ENCODE measurements at places on chromosomes 11 and 22.

DNA sequence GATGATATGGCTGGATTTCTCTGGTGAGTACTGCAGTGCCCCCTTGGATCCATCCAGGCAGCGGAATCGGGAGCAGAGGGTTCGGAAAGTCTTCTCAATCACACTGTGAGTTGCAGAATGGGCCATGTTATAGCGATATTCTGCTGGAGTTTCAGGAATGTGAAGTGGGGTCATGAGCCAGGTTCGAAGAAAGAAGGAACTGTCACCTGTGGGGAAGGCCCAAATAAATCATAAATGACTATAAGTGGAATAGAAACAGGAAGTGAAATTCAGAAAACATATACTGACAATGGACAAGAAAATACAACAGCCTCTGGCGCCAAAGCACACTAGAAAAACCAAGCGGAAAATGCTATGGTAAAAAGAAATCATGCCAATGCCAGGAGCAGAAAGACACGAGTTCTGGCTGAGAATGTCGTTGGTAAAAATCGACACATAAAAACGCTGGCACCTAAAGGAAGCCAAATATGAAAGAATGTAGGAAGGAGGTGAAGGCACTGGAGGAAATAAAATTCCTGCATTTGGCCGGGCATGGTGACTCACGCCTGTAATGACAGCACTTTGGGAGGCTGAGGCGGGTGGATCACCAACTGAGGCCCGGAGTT lies 10.0 kb upstream of the AMBRA1 start:
- no peak for DNase-seq

DNA sequence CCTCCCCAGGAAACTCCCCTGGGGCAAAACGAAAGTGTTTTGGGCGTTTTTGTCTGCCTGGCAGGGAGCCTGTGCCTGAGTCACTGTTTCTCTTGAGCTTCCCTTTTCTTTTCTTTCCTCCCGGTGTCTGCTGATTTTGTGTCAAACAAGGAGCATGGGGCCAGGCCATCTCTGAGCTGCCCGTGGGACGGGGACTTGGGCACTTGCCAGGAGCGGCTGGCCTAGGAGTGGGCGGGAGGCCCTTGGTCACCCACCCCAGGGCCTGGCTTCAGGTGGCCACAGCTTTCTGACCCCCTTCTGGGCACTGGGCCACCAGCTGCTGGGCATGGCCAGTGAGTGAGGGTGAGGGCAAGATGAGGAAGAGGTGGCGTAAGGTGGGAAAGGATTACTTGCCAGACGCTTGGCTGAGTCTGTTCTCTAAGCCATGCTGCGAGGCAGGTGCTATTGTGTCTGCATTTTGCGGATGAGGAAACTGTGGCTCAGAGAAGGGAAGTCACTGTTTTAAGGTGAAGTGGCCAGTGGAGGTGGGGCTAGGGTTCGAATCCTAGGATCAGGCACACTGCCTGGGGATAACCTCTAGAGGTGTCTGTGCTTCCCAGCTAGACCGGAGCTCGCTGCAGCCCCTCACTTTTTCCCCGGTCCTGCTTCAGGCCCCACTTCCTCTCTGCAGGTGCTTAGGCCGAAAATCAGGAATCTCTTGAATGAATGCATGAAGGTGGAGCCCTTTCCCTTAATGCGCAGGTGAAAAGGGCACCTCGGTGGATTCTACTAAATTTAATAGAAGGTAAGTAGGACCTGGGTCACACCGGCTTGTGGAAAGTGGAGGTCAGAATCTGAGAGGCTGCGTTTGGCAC lies 7.8 kb upstream of the NFAM1 start:
- DNase-seq, result peak; percentile 35

DNA sequence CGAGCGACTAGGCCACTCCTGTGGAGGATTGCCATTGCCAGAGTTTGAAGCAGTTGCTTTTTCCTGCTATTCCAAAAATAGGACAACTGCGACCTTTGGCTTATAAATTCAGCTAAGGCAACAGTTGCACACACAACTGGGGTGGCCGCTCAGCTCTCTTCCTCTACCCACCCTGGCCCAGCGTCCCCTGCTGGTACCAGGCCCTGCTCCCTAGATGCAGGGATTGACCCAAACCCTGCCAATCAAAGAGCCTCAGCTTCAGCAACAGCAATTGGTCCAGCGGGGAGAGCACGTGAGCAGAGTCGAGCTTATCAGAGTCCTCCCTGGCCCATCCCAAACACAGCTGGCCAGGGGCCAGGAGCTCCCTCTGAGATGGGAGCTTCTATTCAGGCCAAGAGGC lies 22.0 kb upstream of the CABP2 start:
- peak; percentile 89 for DNase-seq

- no peak for DNase-seq
These were observed 709.4 kb upstream of the KIRREL3 start for GRCh38 chr11:127709960-127710359.

DNA sequence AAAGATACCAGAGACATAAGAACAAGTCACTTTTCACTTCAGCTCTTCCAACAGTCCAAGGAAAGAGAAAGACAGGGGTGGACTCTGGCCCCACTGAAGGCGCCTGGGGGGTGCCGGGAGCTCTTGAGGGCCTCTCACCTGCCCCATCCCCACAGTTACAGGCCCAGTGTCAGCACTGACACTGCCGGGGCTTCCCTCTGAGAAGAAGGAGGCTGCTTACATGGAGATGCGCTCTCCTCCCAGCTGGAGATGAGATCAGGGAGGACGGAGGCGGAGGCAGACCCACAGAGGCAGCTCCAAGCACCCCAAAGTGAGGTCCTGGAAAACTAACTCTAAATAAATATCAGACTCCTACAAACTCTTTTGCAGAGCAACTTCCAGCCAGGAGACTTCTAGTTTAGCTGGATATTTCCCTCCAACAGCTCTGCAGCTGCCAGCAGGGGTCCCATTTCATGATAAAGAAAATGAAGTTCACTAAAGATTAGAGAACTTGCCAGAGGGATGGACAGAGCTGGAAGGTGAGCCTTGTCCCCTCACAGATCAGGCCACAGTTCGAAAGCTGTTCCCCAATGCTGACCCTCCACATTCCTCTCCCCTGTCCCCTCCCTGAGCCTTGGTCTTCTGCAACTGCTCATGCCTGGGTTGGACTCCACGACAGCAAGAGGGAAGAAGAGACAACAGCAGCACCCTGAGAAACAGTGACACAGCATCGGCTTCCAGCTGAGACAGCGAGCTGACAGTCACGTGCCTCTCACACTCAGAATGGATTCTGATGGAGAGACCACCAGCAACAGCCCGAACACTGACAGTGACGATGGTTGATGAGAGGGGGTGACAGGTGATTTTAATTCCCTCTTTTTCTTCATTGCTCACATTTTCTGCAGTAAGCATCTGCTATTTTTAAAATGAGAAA lies 5.8 kb downstream of the CARS1 start:
- DNase-seq, result no peak

DNA sequence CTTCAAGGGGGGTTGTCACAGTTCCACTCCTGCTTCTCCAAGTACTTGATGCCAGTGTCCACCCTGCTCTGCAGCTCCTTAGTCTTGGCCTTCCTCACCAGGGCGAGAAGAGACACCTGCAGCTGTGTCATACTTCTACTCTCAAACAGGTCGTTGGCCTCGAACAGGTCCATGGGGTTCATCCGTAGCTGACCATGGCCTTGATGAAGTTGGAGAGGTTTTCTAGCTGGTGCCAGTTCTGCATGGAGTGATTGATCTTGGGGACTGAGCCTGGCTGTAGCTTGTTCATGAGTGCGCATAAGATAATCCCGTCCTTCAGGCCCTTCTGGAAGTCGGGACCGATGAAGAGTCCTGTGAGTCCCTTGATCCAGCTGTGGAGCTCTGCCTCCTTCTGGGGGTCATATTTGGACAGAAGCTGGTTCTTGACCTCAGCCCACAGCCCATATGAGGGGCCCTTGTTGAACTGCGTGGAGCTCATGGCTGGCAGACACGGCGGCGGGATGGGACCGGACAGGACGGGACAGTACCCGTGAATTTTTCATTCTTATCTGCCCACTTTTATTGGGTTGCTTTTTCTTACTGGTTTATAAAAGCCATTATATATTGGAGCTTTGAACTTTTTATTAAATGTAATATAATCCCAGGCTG lies 33.4 kb upstream of the HORMAD2 start:
- DNase-seq, result no peak

GRCh38 chr11:95306123-95306522 lies 75.1 kb upstream of the SESN3 start:
- DNase-seq, result no peak

GRCh38 chr11:67646535-67647336 lies 3.8 kb downstream of the ACY3 start:
- peak; percentile 79 for DNase-seq

DNA sequence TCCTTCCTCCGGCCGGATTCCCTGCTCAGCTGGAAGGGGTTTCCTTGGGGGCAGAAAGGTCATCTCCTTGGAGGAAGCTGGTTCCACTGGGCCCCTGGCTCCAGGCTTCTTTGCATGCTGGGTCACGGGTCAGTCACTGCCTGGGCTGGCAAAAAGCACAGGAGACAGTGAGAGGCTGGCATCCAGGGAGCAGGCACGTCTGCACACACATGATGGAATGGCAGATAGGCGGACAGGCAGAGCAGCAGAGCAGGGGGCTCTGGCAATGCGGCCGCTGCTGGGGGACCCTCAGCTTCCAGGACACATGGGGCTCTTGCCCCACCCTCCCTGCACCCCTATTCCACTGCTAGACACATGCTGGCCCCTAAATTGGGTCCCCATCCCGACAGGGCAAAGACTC lies 40.4 kb downstream of the C11orf58 start:
- DNase-seq, result no peak

GRCh38 chr11:94739331-94739730 lies 28.8 kb upstream of the AMOTL1 start:
- DNase-seq, result no peak

DNA sequence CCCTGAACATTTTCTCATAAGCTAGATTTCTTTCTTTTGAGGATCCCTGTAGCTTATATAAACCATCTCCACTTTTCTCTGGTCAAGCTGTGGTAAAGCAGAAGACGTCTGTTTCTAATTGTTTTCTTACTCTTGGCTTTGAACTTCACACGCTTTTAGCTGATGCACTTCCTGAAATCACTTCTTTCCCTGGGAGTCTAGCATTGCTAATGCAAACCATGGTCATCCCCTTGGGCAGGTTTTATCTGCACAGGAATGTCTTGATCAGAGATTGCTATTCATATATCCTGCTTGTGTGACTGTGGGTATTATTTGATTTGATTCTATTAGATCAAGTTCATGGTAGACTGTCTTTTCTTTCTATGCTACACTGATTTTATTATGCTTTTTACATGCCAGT lies 199.2 kb upstream of the POU2AF2 start:
- no peak for DNase-seq

GRCh38 chr11:48004456-48004855 lies 24.1 kb downstream of the PTPRJ start:
- no peak for DNase-seq

GRCh38 chr22:21571679-21572078 lies 4.2 kb downstream of the UBE2L3 start:
- DNase-seq, result no peak

GRCh38 chr22:34111210-34111824 lies 191.0 kb upstream of the LARGE1 start:
- DNase-seq, result peak; percentile 22

GRCh38 chr22:26892166-26893041 lies 235.0 kb downstream of the MIAT start:
- DNase-seq, result peak; percentile 34

DNA sequence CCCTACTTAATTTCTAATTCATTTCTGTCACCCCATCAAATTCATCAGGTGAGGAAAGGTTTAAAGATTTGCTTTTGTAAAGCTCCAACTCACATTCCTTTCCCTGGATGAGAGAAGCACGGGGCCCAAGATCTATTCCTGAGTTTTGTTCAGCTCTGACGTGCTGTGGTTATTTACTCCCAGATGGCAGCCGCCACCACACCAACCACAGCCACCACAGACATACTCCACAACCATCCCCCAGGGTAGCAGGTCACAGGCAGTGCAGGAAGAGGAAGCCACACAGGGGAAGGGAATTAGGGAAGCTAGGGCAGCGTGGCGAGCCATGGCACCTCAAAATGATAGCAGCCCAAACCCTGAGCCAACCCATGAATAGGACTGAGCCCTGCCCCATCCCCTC lies 63.5 kb upstream of the CSNK2A3 start:
- DNase-seq, result peak; percentile 19

- no peak for DNase-seq
These were observed 52.8 kb upstream of the CCDC188 start for GRCh38 chr22:20203552-20204201.

DNA sequence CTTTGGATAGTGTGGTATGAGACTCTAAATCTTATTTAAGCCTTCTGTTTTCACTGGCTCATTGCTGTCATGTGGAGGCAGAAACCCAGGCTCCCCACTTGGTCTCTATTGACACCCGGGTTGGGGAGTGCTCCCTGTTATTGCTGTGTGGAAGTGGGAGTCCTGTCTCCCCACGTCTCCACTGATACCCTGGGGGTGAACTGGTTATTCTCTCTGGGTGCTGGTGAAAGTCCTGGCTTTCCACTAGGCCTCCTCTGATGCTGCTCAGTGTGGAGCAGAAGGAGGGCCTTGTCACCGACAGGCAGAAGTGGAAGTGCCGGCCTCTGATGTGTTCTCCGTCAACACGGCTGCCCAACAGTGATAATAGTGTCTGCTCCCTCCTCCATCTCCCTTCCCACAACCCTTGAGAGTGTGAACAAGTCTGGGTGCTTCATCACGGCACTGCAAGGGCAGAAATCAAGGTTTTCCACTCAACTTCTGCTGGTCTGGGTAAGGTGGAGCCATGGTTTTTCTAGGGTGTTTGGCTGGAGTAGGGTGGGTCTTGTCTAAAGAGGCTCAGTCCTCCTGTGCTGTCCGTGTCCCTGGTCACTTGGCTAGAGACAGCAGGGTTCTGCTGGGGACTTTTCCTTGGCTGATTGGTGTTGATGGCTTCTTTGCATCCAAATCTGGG lies 240.7 kb upstream of the B3GAT1 start:
- DNase-seq, result no peak

- DNase-seq, result no peak
These were observed 1.5 kb downstream of the ADORA2A start for GRCh38 chr22:24428751-24429410.

DNA sequence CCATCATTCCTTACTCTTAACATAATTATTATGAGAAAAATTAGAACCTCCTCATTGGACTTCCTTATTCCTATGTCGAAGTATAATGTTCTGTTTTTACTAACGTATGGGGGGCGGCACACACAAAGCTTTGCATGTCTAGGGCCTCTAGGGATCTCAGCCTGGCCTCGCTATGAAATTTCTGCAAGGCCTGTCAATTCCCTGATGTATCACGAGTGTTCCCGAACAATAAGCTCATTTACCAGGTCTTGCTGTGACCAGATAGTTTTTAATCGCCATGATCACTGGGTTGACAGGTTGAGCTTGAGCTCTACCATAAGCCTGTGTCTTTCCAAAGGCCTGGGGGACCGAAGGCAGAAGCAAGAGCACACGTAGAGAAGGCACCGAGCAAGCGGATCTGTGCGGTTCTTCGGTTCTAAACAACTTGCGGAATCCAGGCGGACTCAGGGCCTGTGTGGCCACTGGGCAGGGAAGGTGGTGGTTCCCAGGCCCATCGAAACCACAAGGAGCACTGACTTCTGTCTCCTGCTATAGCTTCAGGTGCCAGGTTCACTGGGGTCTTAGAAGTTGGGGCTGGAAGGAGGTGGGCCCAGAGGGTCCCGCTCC lies 10.4 kb upstream of the FXYD2 start:
- no peak for DNase-seq
